ENCODE measurements at places on chromosomes 4 and X. TPM values are rescaled to one million over a fixed set of nuclear protein-coding genes. Genes with fewer than 3 reads are reported as not detected.

JADE3 gene
- 11.2 TPM for total RNA-seq

GPR82 gene
- total RNA-seq = not detected

SUPT20HL2 gene
- total RNA-seq = not detected

ZNF827 gene
- total RNA-seq = 16.6 TPM

ADH1B gene
- 0.08 TPM for total RNA-seq

OSTC gene
- total RNA-seq = 119 TPM

MAGEB10 gene
- not detected for total RNA-seq

CTSO gene
- total RNA-seq = 11.9 TPM

DNA sequence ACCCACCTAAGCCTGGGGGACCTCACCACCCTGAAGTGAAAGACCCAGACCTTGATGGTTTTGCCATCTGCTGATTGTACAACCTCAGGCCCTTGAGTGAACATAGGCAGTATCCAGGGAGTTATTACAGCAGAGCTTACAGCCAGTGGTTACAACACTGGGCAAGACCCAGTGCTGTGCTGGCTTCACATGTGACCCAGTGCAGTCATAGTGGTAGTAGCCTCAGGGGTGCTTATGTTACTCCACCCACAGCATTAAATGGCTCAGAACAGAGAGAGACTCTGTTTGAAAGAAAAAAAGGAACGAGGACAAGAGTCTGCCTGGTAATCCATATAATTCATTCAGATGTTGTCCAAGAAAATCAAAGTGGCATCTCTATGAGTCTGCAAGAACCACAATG lies 45.2 kb upstream of the DACH2 start:
- DNase-seq = no peak

GRCh38 chr4:141576585-141577110 lies 59.7 kb upstream of the IL15 start:
- DNase-seq = no peak

- no peak for DNase-seq
Measured at GRCh38 chr4:14726441-14726840, 275.8 kb upstream of the CPEB2 start.

DNA sequence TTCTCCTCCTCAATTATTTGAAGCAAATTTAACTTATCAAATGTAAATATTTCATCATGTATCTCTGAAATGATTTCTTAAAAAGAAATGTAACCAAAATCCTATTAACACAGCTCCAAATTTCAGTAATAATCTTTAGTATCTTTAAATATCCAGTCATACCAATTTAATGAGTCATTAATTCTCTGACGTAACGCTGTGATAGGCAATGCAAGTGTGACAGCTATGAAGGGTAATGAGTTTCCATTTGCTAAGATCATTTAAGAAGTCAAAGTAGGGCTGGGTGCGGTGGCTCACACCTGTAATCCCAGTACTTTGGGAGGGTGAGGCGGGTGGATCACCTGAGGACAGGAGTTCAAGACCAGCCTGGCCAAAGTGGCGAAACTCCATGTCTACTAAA lies 15.6 kb downstream of the RPS3A start:
- no peak for DNase-seq

GRCh38 chr4:44985152-44985551 lies 258.8 kb upstream of the GNPDA2 start:
- DNase-seq = no peak

DNA sequence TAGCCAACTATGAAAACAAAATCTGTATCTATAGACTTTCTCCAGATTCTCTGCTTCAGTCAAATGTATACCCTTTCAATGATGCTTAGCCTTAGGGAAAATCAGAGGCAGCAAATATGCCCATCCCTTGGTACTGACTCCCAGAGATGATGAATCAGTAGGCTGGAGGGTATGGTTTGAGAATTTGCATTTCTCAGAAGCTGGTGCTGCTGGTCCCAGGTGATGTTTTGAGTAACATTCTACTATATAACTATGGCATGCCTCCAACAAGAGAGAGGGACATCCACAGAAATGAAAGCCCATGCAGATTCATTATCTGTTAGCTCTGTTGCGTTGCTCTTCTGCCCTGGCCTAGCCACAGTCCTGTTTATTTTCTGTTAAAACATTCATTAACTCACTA lies 13.6 kb downstream of the TNIP3 start:
- no peak for DNase-seq

DNA sequence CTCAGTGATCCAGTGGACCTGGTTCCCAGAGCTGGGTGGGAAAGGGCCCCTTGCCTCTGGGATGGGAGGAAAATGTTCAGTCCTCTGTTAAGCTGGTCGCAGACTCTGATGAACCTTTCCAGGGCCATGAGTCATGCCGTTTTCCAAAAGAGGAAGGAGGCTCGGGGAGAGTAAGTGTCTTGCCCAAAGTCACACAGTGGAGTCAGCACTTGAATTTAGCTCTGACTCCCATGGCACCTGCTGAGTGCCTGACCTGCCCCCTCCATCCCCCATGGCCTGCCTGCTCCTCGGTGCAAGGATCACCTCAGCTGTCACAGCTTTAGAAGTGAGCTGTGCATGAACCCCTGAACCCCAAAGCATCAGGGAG lies 14.0 kb upstream of the KIAA0232 start:
- no peak for DNase-seq

- DNase-seq = peak; percentile 92
Measured at GRCh38 chr4:152972821-152973628, 36.9 kb downstream of the FHDC1 start.

DNA sequence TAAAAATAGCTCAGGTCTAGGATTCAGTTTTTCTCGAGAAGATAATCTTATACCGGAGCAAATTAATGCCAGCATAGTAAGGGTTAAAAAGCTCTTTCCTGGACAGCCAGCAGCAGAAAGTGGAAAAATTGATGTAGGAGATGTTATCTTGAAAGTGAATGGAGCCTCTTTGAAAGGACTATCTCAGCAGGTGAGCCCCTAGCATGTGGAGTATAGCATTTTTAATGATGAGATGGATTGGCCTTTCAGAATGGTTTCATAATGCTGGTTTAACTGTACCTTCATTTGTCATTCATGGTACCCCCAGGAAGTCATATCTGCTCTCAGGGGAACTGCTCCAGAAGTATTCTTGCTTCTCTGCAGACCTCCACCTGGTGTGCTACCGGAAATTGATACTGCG lies 79.4 kb downstream of the SLC10A6 start:
- no peak for DNase-seq

DNA sequence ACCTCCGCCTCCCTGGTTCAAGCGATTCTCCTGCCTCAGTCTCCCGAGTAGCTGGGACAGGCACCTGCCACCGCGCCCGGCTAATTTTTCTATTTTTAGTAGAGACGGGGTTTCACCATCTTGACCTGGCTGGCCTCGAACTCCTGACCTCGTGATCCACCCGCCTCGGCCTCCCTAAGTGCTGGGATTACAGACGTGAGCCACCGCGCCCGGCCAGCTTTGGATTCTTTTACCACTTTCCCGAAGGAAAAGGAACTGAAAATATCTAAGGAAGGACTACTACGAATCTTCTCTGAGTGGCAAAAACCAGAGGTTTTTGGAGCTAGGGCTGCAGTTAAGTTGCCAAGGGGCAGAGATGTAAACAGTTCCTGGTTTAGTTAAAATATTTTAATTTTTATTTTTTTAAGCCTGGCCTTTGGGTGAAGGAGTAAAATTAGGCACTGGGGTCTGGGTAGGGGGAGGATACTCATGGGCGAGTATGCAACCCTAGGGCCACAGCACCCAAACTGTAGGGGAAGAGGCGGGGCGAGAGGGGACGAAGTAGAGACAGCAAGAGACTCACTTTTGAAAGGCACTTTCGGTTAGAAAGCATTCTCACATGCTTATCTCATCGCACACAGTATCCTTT lies 525 bp upstream of the CISD2 start:
- DNase-seq = no peak

GRCh38 chr4:8819473-8820177 lies 52.0 kb downstream of the HMX1 start:
- DNase-seq = no peak

DNA sequence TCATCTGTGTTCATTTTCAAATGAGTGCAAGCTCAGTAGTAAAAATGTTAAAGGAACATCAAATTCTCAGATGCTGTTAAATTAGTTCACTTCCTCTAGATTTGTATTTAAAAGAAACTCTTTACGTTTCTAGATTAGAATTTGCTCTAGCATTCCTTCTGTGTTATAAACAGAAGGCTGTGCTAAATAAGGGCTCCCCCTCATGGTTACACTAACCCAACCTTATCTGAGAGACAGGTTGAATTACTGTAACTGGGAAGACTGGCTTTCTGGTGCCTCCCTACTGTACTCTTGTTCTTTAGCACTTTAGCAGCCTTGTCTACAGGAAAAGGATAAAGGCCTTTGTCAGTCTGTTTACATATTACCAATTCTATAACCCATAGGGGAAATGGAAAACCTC lies 56.8 kb downstream of the RXFP1 start:
- no peak for DNase-seq

- DNase-seq = peak; percentile 19
Measured at GRCh38 chrX:2608638-2609430, 82.3 kb upstream of the CD99 start.

DNA sequence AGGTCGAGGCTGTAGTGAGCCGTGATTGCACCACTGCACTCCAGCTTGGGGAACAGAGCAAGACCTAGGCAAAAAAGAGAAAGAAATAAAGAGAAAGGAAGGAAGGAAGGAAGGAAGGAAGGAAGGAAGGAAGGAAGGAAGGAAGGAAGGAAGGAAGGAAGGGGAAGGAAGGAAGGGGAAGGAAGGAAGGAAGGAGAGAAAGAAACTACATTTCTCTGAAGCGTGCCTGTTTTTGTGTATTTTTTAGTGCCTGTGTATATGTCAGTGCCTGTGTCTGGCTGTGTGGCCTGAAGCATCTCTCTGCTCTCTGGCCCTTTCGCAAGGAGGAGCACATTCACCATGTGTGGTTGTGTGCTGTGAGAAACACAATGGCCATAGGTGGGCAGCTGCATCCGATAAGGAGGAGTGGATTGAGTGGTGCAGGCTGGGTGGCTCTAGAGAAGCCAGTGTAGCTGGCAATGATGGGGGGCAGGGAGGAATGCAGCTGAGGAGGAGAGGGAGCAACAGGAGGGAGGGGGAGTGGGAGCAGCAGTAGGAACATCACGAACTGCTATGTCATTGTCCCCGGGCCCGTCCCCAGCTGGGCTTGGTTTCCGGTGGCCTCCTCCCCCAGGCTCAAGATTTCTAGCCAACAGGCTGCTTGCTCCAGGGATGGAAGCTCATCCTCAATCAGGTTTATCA lies 11.4 kb downstream of the SYN1 start:
- DNase-seq = no peak

- no peak for DNase-seq
Measured at GRCh38 chrX:119399772-119400101, 601 bp downstream of the SLC25A43 start.
